ENCODE measurements at places on chromosomes 13 and 19.

- no peak for DNase-seq
Measured at GRCh38 chr13:98664047-98664446, 87.1 kb upstream of the STK24 start.

DNA sequence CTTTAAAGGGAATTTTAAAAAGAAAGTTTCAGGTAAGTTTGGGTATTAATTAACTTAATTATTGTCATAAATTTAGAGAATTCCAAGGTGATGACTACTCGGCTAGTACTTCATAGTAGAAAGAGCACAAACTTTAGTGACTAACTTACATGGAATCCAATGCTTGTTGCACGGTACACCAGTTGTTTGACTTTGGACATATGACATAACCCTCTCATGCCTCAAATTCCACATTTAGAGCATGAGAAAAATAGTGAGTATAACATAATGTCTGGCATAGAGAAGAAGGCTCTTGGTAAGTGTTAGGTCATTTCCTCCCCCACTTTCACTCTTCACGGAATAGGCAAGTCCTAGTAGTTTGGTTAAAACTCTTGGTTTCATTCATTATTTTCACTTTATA, 1249.4 kb upstream of the SLC10A2 start:
- peak; percentile 85 for DNase-seq

GRCh38 chr13:106499896-106500295, 35.6 kb downstream of the EFNB2 start:
- no peak for DNase-seq

DNA sequence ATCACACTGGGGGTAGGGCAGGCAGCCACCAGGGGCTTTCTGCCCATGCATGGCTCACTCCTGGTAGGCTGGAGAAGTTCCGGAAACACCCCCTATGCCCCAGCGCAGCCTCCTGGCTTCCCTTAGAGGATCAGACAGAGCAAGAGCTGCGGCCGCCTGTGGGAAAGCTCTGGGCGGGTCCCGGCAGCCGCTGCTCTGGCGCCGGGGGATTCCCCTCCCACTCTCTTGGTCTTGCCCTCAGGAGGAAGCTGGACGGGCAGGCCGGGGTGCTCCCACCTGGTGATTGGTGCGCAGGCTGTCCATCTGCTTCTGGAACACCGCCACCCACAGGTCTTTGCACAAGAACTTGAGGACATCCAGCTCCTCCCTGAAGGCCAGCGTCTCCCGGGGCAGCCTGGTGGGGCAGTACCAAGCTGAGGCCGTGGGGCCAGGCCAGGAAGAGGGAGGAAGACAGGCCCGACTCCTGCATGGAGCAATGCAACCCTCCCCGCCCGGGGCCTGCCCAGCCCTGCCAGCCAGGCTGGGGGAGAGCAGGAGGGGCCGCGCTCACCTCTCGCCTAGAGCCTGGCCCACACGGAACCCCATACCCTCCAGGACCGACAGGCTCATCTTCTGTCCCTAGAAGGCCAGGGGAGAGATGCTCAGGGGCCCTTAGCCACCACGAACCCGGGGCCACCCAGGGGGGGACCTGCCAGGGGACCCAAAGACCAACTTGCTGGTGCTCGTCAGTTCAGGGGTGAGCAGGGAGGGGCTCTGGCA, 4.0 kb upstream of the NKPD1 start:
- DNase-seq: no peak

- DNase-seq: no peak
Measured at GRCh38 chr19:9865732-9866501, 30.8 kb downstream of the PIN1 start.

- DNase-seq: no peak
Measured at GRCh38 chr13:57829496-57829895, 198.0 kb downstream of the PCDH17 start.

DNA sequence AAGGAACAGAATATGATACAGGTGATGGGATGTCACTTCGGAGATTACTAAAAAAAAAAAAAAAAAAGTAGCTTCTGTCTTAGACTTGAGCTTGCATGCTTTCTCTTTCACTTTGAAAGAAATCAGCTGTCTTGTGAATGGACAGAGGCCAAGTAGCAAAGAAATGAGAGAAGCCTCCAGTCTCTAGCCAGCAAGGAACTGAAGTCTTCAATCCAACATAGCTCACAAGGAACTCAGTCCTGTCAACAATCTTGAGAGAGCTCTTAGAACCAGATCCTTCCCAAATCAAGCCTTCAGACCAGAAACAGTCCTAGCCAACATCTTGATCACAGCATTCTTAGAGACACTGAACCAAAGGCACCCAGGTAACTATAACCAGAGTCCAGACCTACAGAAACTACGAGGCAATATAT, 7.7 kb downstream of the N4BP2L2 start:
- no peak for DNase-seq

GRCh38 chr13:30523211-30523610, 57.5 kb upstream of the HMGB1 start:
- DNase-seq: no peak

- DNase-seq: no peak
Measured at GRCh38 chr13:112928972-112929782, 39.8 kb upstream of the MCF2L start.

DNA sequence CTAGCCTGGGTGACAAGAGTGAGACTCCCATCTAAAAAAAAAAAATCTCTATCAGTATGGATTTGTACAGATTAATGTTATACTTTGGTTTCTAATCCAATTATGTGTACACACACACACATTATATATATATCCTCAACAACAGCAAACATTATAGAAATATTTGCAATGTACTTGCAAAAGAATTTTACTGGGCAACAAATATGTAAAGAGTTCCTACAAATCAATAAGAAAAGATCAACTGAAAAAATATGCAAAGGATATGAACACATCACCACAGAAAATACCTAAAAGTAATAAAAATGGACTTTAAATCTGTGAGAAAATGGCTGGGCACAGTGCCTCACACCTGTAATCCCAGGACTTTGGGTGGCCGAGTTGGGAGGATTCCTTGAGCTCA, 40.9 kb upstream of the NFIC start:
- DNase-seq: no peak

DNA sequence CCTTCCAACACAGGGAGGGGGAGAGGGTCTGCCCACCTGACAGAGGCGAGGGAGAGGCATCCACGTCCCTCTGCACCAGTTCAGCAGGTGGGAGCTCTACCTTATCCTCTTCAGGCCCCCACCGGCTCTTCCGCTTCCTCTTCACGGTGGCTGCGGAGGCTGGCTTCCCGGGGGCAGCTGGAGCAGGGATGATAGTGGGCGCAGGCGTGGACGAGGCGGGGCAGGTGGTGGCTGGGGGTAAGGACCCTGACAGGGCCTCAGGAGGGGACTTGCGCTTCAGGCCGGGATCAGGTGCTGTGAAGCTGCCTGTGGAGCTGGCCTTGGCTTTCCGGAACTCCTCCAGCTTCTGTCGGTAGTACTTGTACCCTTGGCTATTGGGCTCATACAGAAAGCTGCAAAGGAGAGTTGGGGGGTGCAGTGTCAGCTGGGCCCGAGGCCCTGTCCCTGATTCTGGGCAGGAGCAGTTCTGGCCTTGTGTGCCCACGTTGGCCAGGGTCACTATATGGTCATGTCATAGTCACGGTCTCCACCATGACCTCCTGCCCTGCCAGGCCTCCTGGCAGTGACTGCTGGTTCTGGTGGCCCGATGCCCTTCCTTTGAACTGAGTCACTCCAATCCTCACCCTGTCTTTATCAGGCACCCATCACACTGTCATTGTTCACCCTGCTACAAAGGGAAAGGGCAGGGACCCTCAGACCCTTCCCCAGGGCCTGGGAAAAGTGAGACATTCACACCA, 23.2 kb downstream of the SUGP1 start:
- DNase-seq: no peak

GRCh38 chr19:40600570-40601133, 517 bp upstream of the LTBP4 start:
- DNase-seq: no peak

DNA sequence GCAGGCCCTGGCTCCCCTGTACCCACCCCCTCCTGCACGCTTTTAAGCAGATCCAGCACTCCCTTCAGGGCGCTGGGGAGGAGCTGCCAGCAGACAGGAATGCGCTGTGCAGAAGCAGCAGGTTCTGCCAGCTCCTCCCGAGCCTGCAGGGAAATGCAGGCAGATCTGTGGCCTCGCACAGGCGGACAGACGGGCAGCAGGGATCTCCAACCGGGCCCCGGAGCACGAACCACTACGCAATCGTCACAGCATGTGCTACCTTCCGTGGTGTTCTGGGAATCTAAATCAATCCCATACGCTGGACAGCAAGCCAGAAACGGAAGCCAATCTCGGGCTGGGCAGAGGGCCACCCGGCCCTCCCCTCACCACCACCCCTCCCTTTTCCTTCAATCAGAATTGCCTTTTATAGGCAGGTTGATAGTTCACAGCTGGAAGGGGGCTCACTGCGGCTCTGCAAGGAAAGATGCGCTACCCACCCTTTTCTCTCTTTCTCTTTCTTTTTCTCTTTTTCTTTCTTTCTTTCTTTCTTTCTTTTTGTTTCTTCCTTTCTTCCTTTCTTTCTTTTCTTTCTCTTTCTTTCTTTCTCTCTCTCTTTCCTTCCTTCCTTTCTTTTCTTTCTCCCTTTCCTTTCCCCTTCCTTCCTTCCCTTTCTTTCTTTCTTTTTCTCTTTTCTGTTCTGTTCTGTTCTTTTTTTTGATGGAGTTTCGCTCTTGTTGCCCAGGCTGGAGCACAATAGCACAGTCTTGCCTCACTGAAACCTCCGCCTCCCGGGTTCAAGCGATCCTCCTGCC, 99.9 kb downstream of the GNG7 start:
- DNase-seq: no peak

GRCh38 chr13:32940601-32941000, 75.6 kb upstream of the KL start:
- DNase-seq: no peak

- DNase-seq: no peak
Measured at GRCh38 chr19:15576526-15577156, 38.4 kb upstream of the CYP4F8 start.

DNA sequence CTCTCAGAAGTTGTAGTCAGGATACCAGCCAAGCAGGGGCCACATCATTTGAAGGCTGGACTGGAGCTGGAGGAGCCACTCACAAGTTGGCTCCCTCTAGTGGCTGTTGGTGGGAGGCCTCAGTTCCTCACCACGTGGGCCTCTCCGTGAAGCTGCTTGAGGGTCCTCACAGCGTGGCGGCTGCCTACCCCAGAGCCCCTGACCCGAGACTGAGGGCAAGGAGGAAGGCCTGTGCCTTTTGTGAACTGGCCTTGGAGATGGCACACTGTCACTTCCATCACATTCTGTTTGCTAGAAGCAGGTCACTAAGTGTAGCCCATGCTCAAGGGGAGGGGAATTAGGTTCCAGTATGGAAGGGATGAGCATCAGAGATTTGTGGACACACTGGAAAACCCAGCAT, 14.6 kb downstream of the GNA11 start:
- DNase-seq: no peak

DNA sequence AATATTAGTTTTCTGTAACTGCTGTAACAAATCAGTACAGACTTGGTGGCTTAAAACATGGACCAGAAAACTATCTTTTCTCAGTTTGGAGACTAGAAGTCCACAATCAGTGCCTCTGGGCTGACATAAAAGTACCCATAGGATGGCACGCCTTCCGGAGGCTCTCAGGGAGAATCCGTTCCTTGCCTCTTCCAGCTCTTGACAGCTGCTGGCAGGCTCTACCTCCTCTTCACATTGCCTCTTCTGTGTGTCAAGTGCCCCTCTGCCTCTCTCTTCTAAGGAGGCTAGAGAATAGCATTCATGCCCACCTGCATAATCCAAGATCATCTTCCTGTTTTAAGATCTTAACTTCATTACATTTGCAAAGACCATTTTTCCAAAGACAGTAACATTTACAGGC, 1194.2 kb downstream of the EFNB2 start:
- DNase-seq: no peak

GRCh38 chr19:7852851-7853769, 21.1 kb downstream of the PRR36 start:
- DNase-seq: no peak

DNA sequence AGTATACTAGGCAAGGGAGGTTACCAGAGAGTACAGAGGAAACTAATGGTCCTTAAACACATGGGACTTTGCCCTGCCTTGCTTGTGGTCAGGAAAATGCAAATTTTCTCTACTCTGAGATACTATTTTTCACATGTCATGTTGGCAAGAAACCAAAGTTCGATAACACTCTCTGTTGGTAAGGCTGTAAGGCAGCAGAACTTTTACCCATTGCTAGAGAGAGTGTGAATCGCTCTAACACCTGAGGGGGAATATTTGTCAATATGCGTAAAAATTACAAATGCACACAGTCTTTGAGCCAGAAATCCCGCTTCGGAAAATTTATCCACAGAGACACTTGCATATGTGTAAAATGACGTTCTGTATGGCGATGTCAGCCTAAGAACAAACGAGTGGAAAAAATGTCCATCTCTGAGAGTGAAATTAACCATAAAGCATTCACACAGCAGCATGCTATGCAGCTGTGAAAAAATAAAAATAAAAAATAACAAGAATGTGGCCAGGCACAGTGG, 9.5 kb upstream of the RFX1 start:
- DNase-seq: no peak

DNA sequence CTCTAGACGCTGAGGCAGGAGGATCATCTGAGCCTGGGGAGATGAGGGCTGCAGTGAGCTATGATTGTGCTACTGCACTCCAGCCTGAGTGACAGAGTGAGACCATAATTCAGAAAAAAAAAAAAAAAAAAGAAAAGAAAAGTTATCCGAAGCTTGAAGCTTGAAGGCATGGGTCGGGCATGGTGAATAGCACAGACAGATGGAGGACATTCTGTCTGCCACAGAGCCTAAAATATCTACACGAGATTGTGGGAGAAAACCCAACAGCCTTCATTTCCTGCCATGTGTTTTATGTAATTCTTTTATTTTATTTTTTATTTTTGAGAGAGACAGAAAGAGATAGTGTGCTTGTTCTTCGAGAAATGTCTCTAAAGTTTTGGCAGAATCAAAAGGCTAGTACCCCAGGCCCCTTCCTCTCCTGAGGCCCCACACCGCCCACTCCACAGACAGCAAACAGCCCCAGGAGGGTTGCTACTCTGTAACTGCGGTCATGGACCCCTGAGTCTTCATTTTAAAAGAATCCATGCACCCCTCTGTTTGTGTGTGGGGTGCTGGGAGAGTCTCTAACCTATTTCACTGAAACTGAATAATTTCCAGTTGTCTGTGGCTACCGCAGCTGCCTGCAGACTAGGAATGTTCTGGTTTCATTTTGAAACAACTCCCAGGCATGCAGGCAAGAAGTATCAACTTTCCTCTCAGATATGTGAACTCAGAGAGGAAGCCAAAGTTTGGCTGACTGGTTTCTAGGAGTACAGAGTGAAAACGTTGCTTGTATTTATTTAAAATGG, 38.4 kb upstream of the RCBTB2 start:
- DNase-seq: no peak

GRCh38 chr13:89363144-89363543, 1692.0 kb downstream of the SLITRK5 start:
- no peak for DNase-seq
